ENCODE measurements at places on chromosomes 2 and 18.

- DNase-seq: no peak
Measured at GRCh38 chr2:120174963-120175581, 48.1 kb downstream of the TMEM185B start.

DNA sequence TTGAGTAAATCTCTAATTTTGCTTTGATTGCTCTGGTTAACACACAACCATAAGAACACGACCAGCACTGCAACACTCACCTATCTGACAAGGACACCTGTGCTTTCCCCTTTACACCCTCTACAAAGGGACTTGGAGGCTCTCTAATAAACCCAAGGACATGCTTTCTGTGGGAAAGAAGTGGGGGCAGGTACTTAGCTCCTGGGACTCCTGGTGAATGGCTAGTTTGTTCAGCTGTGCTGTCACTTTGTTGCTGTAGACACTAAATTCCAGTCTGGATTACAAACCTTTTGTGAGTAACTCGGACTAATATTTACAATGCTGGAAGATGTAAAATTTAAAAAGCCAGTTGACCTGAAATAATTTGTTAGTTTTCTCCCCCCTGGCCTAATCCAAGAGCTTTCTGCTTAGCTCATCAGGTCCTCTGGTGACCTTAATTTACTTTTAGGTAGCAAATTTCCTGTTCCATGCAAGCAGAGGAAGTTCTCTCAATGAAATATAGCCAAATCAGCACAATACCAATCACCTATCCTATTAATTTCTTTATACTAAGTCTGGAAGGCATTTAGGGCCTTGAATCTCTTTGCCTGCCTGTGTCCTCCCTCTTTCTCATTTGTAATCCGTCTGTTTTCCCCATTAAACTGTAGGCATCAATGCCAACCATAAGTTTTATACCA, 67.5 kb downstream of the PLCL1 start:
- DNase-seq: no peak

DNA sequence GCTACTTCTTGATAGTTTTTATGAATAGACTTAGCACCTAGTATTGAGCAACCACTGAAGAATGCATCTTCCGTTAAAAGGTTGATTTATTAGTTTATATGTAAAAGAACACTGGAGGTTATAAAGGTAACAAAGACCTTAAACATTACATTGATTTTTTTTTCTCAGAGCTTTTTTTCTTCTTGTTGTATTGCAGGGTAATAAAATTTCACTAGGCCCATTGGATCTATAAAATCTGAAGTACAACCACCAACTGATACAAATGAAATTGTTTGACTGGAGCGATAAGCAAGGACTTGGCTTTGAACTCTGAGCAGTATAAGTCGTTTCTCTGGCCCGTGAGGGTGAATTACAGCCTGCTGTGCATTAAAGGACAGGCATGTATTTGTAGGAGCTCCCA, 344.0 kb downstream of the LRRTM1 start:
- no peak for DNase-seq

DNA sequence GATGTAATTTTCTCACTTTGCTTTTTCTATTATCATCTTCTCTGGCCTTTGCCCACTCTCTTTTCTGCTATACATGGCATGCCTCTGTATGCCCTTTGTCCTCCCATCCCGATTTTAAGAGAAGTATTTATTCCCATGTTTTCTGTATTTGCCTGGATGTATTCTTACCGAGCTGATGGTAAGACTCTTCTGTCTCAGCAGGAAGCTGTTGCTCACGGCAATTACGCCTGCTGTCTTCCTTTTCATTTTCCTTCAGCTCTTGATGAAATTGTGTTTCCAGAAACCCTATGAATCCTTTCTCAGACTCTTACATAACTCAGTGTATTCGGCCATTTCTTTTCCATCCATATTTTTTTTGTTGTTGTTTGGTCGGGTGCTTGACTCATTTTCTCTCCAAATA, 121.6 kb downstream of the SP3 start:
- no peak for DNase-seq

GRCh38 chr2:162734866-162735265, 103.7 kb downstream of the KCNH7 start:
- no peak for DNase-seq

GRCh38 chr2:26576565-26577441, 64.4 kb downstream of the CIB4 start:
- no peak for DNase-seq

All from T1000 (cell line).